Femur (tissue), 1 donor: ENCODE measurements at places on chromosomes 1 and 21.

GRCh38 chr21:35508139-35508888 is 459.2 kb upstream of the RUNX1 start:
- DNase-seq = peak; percentile 45

DNA sequence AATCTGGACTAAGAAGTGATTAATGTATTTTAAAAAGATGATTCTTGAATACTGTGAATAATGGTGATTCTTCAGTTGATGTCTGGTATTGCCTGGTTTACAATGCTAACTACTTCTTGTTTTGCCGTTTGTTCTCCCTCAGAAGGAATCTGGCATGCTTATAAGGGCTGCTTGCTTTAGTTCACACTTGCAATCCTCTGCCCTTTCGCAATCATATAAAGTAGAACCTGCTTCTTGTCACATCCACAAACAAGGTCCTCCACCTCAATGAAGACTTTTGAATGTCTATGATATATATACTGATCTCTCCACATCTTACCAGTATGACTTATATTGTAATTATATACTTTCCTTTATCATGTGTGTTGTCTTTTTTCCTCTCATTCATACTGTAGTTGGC is 92.6 kb downstream of the ADGRL4 start:
- DNase-seq = no peak

- DNase-seq = peak; percentile 43
These were observed 827 bp downstream of the FMN2 start for GRCh38 chr1:240092301-240093119.

DNA sequence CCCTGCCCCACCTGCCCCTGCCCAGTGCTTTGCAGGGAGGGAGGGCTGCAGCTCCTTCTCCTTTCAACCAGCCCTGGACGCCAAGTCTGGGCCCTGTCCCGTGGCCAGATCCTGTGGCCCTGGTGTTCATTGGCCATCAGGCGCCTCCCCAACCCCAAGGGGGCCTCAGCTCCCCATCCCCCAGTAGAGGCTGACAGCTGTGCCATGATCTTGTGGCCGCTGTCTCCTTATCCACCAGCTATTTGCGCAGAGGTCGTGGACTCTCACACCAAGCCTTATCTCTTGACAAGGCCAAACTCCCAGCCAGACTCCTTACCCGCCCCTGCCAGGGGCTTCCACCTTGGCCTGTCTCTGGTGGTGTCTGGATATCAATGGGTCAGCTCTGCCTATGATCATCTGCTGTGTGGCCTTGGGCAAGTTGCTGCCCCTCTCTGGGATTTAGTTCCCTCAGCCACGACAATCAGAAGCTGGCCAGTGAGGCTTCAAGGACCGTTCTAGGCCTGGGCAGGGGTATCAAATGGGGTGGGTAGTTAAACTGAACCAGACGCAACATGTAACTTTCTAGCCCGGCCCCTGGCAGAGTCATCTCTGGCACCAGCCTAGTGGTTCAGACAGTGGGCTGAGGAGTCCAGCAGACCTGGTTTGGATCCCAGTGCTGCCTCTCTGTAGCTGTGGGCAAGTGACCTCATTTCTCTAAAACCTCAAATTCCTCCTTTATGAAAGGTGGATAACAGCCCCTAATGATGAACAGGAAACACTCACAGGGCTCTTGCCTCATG is 3.3 kb upstream of the COL8A2 start:
- DNase-seq = no peak

DNA sequence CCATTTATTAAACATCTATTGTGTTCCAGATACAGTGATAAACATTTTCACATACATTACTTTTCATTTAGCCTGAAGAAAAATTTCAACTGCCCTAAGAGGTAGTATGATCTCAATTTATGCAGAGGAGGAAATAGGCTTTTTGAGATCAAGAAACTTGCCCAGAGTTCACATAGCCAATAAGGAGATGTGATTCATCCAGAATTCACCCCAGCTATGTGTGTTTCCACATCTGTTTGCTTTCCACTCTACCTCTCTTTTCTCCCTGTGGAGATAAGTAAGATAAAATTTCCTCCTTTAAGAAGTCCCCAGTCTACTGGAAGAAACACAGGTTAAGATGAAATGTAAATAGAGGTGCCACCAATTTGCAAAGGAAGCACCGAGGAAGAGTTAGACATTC is 199.7 kb upstream of the C8B start:
- DNase-seq = no peak

DNA sequence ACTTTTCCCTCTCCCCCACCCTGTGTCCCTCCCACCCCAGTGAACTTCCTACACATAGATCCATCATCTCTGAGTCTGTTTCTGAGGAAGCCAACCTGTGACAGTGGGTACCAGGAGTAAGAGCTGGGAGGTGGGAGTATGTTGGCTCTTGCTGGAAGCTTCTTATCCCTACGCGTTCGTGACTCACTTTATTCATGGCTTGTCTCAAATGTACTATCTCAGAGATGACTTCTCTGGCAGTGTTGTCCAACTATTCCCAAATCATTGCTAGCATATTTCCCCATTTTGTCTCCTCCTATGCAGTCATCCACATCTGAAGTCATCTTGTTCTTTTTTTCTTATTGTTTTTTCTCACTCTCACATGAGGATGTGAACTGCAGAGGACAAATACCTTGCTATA is 88.0 kb downstream of the HIVEP3 start:
- DNase-seq = no peak

DNA sequence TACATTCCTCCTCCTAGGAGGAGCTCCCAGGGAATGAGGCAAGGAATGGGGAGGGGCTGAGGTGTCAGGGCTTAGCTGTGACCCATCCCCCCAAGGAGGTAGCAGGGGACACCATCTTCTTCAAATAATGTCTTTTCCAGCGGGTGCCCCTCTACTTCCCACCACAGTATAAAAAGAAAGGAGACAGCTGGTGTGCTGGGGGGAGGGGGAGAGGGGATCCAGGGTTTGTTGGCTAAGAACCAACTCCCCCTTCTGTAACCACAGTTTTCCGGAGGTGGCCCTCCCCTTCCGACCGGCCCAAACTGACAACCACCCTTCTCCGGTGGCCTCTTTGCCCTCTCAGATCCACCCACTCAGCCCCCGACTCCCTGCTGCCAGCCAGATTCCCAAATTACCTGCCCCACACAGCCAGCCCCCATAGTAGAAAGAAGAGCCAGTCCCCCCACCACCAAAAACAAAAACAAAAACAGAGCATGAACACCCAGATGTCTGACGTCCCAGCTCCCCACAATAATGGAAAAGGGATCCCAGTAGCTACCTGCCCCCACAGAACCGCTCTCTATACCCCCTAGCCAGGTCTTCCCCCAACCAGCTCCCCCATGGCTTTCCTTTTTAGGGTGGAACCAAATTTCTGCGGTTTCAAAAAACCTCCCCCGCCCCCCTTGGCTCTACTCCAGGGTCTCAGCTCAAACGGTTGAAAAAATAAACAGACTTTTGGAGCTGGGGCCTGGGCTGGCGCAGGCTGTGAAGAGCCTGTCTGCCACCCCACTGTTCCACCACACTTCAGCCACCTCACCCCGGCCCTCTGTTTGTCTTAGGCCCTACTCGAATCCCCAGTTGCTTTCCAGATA is 2.1 kb downstream of the ARHGEF2 start:
- peak; percentile 84 for DNase-seq

DNA sequence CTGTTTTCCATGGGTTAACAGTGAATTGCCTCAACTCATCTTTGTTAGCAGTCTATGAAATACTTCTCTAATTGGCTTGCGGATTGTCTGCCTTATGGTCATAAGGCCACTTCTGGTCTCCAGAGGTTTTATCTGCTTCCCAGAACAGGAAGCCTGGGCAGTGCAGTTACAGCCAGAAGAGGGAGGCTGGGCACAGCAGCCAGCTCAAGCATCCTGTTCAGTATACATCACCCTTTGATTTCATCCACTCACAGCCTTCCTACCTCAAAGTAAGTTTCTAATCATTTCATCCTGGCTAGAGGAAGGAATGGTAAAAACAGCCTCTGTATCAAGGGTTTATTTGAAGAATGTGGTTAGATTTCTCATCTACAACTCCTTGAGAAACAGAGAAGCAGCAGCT is 311.5 kb upstream of the DEPDC1 start:
- DNase-seq = peak; percentile 32

DNA sequence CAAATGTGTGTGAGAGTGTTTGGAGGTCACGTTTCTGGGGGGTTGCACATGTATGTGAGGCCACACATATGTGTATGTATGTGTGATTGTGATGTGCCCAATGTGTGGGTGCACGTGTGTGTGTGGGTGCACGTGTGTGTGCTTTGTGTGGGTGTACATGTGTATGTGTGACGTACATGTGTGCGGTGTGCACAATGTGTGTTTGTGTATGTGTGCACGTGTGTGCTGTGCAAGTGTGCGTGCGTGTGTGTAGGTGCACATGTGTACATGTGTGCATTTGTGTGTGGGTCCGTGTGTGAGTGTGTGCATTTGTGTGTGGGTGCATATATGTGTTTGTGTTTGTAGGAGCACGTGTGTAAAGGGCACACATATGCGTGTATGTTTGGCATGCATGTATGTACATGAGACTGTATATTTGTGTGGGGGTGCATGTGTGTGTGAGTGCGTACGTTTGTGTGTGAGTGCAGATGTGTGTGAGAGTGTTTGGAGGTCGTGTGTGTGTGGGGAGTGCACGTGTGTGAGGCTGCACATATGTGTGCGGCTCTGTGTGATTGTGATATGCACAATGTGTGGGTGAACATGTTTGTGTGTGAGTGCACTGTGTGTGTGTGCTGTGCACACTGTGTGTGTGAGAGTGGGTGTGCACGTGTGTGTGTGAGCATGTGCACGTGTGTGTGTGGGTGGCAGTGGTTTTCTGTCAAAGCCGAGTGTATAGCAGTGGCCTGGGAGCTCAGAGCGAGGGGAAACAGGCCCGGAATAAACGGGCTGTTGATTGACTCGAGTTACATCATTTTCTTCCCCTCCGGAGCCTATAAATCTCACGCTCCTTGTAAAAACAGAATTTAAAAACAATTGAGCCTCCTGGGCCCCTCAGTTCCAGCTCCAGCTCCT is 132.7 kb upstream of the ARHGEF16 start:
- DNase-seq = no peak

DNA sequence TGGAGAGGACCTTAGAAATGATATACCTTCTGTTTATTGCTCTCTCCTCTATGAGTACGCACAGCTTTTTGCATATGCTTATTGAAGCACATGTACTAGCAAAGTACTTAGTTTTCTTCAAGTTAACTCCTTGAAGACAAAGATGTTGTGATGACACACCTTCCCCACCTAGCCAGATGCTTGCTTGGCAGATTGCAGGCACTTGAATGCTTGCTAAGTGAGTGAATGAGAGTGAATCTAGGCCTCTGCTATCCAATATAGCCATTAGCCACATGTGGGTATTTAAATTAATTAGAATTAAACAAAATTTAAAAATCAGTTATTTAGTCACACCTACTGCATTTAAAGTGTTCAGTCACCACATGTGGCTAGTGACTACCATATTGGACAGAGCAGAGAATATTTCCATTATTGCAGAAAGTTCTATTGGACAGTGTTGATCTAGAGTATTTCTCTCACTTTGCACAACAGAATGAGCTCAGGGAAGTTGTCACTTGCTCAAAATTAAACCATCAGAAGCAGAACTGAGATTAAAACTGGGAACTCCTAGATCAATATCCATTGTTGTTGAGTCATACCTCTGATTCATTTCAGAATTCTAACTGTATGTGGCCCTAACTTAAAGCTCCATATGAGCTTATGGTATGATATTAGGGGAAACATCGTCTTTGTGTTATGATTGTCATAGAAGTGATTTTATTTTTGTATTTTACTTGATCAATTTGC is 8.6 kb upstream of the EEIG2 start:
- no peak for DNase-seq

DNA sequence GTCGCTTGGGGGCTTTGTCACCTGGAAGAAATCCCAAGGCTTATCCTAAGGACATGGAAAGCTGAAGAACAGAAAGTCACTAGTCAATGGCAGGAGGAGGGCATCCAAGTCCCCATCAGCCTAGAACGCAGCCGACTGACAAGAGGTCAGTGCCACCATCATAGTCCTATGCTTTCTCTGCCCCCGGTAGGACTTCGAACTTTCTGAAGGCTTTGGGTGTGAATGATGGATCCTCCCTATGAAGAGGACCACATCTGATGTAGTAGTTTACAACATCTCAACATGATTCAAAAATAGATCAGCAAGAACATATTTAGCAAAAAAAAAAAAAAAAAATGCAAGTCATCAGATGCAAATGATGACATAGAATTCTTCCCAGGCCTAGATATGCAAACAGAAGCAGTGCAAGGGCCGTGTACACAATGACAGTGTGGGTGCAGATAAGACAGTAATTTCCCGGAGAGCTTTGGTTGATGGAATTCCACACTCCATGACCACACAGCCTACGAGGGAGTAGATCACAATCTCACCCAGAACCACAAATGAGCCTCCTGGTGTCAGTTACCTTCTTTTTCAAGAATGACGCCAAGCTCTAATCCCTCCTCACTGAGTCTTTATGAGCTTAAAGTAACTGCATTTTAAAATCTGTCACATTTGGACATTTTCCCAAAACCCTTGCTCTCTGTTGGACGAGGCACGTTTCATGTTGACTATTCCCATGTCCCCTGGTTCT is 88.2 kb downstream of the PSMG1 start:
- DNase-seq = no peak

DNA sequence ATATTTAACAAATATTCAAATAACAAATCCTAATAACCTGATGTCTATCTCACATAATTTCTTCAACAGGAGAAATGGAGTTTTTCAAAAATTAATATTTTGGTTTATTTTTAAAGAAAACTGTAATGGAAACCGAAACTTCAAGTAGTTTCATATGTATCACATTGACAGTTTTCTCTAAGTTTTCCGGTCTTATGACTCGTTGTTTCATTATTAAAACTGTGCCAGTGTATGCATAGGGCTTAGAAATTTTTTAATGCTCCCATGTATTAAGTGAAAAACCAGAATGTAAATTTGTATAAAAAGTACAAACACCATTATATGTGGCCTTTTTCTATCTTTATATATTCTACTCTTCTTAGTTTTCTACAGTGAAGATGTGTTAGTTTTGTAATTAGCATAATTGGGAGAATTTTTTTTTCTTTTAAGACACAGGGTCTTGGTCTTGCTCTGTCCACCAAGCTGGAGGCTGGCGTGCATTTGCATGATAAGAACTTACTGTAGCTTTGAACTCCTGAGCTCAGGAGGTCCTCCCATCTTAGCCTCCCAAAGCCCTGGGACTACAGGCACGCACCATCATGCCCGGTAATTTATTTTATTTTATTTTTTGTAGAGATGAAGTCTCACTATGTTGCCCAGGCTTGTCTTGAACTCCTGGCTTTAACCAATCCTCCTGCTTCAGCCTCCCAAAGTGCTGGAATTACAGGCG is 43.9 kb upstream of the SAMSN1 start:
- no peak for DNase-seq

- DNase-seq = peak; percentile 85
These were observed 1.2 kb upstream of the KIRREL1 start for GRCh38 chr1:157992031-157992832.

- DNase-seq = no peak
These were observed 160.3 kb downstream of the PTPRU start for GRCh38 chr1:29396438-29397255.
